ENCODE measurements at places on chromosomes 7 and 10.

- no peak for DNase-seq
Observed at GRCh38 chr10:59907537-59907917, 1.2 kb upstream of the CCDC6 start.

GRCh38 chr10:11631890-11632587 lies 20.6 kb upstream of the USP6NL start:
- DNase-seq, result no peak

GRCh38 chr10:85791818-85792532 lies 574.6 kb downstream of the GRID1 start:
- DNase-seq, result no peak

DNA sequence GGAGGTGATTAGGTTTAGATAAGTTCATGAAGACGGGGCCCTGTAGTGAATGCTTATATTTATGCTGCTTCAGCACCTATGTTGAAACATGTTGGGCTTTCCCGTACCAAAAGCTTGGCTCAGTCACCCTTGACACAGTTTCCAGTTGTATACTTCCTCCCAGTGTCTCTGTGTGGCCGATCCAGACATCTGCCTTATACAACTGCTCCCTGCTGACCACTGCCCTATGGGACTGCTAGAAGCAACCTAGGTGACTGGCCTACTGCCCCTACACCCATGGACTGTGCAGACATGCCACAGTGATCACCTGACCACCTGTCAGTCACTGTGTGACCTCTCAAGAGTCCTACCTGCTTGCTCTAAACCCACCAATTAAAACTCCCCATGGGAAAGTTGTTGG lies 22.6 kb upstream of the TSPAN13 start:
- DNase-seq, result no peak

GRCh38 chr7:28722684-28723083 lies 235.4 kb downstream of the TRIL start:
- no peak for DNase-seq

GRCh38 chr10:71204746-71205145 lies 7.6 kb upstream of the UNC5B start:
- no peak for DNase-seq

DNA sequence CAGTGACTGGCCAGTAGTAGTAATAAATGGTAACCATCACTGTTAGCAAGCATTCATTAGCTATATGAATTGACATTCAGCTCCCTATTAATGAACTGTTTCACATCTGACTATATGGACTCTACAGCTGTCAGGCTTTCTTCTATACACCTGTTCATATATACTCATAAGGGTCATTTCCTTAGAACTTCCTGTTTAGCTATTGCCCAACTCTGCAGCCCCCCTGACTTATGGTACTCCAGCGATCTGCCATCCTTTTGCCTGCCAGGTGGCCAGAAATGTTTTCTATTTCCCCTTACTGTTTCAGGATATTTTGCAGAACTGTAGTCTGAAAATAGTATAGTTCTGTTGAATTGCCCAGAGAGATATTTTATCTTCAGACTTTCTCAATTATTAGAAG lies 56.6 kb downstream of the TASOR2 start:
- DNase-seq, result no peak

GRCh38 chr7:30740417-30741181 lies 11.3 kb upstream of the INMT start:
- DNase-seq, result no peak

DNA sequence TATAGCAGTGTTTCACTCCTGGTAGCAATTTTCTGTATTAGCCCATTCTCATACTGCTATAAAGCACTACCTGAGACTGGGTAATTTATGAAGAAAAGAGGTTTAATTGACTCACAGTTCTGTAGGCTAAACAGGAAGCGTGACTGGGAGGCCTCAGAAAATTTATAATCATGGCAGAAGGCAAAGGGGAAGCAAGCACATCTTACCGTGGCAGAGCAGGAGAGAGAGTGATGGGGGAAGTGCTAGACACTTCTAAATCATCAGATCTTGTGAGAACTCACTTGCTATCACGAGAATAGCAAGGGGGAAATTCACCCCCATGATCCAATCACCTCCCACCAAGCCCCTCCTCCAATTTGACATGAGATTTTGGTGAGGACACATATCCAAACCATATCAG lies 131.6 kb upstream of the EFCAB10 start:
- DNase-seq, result no peak

DNA sequence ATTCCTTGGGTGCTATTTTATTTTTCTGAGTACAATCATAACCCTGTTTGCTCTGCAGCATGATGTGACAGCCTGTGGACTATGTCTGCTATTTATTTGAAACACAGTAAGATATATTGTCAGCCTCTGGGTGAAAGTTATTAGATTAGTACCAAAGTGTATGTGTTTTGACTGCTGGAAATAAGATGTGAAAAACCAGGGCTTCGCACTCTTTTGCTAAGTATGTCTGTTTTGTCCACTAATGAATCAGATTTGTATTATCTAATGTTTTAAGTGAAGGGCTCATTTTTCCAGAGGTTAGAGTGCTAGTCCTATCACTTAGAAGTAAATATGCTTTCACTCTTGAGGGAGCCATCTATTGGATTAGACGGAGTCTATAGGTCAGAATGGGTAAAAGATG lies 569.8 kb upstream of the FZD8 start:
- no peak for DNase-seq

DNA sequence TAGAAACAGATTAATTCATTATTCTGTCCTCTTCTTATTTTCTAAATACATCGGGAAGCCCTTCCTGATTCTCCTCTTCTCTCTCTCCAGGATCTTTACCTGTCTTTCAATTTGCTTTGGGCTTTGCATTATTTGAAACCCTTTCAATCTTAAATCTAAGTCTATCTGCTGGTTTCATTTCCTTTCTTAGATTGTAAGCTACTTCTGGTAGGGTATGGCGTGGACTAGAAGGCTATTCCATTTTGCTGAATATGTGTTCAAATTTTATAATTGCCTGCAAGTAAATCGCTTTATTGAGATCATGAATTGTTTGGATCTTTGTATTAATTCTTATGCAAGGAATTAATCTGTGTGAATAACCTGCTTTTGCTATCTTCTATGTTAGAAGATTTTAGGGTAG lies 11.1 kb downstream of the STAM start:
- no peak for DNase-seq

DNA sequence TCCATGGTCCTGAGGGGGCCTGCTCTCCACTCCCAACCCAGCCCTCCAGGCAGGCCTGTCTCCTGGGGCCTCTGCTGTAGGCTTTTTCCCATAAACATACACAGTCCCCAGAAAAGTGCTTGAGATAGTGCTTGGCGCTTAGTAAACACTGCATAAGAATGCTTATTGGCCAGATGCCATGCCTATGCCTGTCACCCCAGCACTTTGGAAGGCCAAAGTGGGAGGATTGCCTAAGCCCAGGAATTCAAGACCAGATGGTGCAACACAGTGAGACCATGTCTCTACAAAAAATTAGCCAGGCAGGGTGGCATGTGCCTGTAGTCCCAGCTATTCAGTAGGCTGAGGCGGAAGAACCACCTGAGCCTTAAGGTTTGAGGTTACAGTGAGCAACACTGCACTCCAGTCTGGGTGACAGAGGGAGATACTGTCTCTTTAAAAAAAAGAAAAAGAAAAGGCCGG lies 24.6 kb upstream of the ASL start:
- no peak for DNase-seq

- no peak for DNase-seq
Observed at GRCh38 chr10:32959006-32959920, 1.2 kb upstream of the ITGB1 start.

DNA sequence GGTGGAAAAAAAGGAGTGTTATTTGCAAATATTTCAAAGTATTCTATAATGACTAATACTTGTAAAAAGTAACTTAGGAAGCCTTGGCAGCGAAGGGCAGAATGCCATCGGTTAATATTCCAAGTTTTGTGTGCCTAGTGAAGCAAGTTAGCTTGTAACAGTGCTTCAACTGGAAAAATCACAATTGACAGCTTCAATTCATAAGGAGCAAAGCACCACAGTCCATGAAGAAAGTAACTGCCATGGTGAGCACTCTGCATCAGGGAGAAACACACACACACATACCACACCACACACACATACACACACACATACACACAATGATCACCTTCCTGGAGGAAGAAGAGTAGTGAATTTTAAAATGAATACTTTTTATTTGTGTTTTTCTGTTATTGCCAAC lies 298.3 kb downstream of the CNTNAP2 start:
- DNase-seq, result no peak

DNA sequence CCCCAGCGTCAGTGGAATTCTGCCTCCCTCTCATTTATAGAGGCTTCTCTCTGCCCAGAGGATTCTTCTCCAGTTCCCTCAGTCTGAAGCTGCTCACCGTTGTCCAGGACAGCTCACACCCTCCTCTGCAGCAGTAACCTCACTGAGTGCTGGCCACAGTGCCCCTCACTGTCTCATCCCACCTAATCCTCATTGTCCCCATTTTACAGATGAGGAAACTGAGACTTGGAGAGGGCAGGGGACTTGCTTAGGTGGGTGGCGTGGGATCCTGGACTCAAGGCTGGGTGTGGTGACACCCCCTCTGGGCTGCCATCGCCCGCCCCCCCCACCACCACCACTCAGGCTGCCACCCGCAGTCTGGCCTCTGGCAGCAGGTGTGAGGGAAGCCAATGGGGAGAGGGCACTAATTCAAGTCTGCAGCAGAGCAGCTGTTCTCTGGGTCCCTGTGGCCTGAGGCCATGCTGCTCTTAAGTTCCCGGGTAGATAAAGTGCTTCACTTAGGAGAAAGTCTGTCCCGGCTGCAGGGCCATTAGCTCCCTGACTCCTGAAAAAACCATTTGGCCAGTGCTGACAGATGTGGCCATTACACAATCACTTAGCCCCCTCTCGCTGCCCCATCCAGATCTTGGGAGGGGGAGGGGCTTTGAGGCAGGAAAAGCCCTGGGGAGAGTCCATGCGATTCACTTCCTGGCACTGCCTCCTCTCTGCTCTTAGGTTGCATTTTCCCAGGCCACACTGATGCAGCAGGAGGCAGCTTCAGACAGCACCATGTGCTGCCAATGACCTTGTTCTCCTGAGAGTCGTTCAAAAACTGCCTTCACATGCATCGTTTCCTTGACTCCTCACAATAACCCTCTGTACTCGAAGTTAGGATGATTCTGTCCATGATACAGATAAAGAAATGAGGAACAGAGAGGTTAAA lies 36.3 kb downstream of the DRGX start:
- DNase-seq, result no peak

GRCh38 chr7:73329861-73330581 lies 2.1 kb downstream of the FKBP6 start:
- no peak for DNase-seq

DNA sequence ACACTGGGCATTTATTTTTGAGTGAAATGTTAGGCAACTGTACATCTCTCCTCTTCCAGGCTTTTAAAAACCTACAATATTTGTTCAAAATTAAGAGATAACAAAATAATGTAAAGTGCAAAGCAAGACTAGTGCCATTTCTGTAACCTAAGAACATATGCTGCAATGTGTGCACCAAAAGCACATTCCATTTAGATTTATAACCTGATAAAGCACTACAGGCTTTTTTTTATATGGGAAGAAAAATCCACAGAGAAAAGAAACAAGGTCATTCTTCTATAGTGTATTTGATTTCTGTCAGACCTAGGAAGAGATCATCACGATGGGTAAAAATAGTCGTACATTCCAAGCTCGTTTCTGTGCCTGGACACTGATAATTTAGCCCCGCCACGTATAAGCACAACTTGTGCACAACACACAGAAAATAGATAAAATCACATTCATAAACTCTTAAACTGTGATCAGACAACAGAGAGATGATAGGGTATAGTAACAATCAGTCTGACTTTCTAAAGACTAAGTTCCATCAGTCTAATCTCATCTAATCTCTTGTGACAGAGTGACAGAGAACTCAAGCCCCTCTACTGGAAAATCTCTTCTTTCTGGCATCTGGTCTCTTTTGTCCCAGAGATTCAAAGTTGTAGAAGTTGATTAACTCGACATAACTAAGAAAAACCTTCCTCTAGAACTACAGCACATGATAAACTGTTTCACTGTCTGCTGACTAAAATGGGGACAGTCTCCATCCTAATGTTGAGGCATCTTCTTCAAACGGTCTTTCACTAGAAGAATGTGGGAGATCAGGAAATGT lies 6.7 kb downstream of the LAMB1 start:
- DNase-seq, result no peak

- no peak for DNase-seq
Observed at GRCh38 chr10:83677795-83678194, 461.5 kb upstream of the GHITM start.

DNA sequence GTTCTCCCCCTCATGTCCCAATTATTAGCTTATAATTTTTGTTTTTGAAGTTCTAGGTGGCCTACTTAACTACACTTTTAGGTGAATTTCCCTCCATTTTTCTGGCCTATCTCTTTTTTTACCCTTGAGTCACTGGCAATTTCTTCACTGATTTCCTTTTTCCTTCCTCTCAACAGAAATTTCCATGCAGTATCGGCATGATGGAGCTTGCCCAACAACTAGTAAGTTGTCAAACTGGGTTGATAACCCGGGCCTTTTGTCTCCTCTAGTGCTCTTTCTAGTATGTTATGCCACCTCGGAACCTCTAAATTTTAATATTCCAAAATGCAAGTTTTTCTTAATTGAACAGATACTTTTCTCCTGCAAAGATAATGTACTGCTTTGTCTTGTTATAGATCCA lies 147.1 kb downstream of the MLLT10 start:
- DNase-seq, result no peak

DNA sequence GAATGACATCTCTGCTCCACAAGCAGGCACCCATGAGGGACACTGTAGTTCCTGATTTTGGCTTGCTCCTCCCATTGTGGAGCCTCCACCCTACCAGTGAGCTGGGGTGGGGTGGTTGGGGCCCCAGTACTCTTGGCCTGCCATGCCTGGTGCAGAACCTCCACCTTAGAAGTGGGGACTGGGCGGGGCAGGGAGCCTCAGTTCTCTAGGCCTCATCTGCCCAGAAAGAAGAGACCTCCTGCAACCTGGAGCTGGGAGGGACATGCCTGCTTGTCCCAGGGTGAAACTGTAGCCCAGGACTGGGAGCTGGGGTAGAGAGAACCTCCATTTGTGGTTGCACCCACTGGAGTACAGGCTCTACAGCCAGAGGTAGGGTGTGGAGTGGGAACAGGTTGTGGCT lies 14.4 kb downstream of the RAMP3 start:
- no peak for DNase-seq

DNA sequence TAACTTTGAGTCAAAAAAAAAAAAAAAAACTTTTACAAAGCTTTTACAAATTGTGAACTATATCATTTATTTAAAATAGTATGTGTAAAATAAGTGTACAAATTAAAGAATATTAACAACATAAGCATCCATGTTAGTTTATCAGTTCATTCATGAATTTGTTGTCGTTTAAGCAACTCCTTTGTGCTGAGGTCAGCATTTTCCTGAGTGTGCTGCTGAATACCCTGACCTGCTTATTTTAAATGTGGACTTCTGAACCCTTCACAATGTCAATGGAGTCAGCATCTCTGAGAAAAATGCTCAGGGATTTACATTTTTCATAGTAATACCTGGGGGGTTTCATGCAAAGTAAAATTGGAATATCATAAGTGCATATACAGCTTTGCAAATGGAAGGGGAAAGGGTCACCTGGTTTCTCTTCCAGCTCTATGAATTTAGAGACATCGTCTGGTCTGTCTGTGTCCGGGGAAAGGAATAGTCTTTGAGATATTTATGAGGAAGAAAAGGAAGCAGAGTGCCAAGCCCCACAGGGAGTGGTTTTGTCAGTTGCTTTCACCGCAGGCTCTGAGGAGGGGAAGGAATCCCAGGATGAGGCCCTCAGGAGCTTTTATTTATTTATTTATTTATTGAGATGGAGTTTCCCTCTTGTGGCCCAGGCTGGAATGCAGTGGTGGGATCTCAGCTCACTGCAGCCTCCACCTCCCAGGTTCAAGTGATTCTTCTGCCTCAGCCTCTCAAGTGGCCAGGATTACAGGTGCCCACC lies 125.5 kb upstream of the SVIL start:
- no peak for DNase-seq

- no peak for DNase-seq
Observed at GRCh38 chr7:43119371-43120075, 7.1 kb downstream of the HECW1 start.
